ENCODE measurements at places on chromosomes 3 and 15.

- peak; percentile 74 for DNase-seq
Observed at GRCh38 chr3:156425651-156426050, 129.3 kb downstream of the SSR3 start.

- no peak for DNase-seq
Observed at GRCh38 chr15:25860885-25861866, 2.0 kb downstream of the ATP10A start.

GRCh38 chr3:51962854-51963530, 4.3 kb downstream of the PCBP4 start:
- DNase-seq: no peak

DNA sequence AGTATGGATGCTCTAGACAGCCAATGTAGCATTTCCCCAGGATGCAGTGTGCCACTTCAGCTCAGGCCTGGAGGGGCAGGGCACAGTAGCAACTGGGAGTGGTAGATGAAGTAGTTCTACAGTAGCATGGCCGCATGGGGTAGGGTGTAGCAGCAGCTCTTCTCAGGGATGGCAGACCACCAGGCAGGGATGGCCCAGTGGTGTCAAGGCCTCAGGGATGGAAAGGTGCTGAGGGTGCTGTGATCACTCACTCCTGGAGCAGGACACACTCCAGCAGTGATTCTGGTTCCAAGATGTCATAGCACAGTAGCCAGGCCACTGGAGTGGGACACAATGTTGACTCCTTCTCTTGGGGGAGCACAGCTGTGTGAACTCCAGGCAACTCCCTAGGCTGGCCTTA, 210.9 kb upstream of the LYSMD4 start:
- DNase-seq: no peak

- DNase-seq: peak; percentile 63
Observed at GRCh38 chr3:186976837-186977750, 46.8 kb downstream of the ST6GAL1 start.

- no peak for DNase-seq
Observed at GRCh38 chr15:73771385-73772045, 18.4 kb upstream of the INSYN1 start.

DNA sequence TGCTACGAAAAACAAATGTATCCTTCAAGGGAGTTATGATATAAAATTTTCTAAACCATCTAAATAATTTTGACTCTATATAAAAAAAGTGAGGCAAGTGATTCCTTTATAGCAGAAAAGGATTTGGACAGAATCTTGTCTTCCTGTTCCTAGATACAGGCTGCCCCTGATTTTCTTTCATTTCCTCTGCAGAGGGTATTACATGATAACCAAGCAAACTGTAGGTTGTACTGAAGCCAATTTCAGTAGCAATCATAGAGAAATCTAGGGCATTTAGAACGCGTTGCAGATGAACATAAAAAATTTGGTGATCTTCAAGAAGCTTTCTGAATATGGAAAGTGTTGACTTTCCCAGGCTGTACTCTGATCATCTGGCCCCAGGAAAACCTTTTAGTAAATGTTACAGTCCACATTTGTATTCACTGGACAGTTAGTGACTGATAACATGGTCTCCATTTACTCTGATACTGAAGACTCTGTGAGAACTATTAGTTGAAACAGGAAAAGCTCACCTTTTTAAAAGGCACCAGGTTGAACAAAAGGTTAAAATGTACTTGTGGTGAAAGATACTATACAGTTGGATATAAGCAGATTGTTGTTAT, 9.1 kb upstream of the UTS2B start:
- no peak for DNase-seq

GRCh38 chr15:78206326-78207109, 27.8 kb downstream of the ACSBG1 start:
- no peak for DNase-seq

- DNase-seq: no peak
Observed at GRCh38 chr3:168615493-168616020, 519.8 kb upstream of the GOLIM4 start.

DNA sequence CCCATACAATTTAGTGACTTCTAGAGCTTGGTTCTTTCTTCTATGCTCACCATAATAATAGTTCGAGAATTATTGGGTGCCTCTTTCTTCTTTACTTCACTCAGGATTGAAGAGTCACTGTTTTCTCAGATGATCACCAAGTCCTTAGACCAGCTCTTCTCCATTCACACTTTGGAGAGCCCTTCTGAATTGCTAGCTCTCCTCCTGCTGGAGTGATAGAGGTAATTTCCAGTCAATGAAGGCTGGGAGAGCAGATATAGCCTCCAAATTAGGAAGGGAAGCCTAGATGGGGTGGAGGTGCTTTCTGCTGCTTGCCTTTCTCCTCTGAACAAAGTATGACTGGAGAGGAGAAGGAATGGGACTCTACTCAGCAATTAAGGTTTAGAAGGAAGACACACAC, 10.7 kb upstream of the BBX start:
- no peak for DNase-seq

DNA sequence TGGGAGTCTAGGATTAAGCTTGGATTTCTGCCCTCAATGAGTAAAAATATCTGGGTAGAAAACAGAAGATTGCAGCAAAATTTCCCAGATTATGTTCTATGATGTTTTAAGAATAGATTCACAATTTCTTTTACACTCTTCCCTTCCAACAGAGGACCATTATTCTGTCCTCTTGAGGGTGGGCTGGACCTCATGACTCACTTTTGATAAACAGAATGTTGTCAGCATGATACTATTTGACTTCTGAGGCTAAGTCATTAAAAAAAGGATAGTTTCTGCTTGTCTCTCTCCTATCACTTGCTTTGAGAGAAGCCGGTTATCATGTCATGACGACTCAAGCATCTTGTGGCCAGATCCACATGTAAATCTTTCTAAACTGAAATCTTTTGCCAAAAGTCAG, 396.2 kb upstream of the CDIN1 start:
- DNase-seq: no peak

DNA sequence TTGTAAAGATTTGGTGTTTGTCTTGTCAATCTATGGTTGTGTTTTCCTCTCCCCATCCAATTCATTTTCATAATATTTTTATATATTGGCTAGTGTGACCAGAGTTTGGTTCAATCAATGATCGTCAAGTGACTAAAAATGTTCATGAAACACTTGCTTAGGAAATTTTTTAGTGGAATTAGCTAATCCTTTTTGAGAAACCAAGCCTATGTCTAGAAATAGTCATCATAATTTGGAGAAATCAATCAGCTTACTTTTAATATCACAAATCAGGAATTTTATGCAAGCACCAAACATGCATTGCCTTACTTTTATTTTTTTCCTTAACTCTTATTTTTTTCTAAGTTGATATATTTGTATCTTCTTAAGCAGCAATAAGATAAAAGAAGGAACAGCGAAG, 403.1 kb upstream of the TBL1XR1 start:
- DNase-seq: no peak

DNA sequence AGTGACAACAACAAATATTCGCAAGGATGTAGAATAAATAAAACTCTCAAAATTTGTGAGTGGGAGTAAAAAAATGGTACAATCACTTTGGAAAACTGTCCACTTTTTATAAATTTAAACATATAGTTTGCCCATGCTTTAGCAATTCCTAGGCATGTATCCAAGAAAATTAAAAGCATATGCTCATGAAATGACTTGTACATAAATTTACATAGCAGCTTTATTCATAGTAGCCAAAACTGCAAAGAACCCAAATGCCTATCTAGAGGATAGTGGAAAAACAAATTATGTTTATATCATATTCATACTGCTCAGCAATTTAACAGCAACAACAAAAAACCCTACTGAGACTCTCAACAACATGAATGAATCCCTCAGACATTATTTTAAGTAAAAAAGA, 363.6 kb upstream of the CCDC54 start:
- DNase-seq: no peak

- no peak for DNase-seq
Observed at GRCh38 chr3:64082411-64082810, 59.1 kb upstream of the PSMD6 start.

DNA sequence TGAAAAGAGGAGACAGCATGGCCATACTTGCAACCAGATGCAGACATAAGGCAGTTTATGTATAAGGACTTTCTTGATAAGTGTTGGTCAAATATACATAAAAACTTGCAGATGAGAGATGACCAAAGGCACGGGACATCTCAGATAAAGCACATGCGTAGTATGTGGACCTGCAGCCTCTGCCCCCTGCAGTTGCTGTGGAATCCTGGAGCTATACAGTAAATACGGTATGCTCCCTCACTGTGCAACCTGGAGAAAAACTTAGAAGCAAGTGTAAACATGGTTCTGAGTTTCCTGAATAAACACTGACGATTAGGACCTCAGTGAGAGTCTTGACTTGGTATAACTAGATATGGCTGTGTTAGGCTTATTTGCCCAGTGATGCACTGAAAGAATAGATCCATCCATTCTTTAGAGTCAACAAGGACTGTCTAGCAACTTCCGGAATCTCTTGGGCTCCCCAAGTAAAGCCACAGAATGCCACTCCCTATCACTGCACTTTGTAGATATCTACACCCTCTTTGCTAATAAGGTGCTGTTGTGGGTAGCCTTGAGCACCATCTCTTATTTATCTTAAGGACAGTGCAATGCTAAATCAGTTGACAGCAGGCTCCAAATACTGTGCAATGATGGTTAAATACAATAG, 40.2 kb downstream of the GJD2 start:
- DNase-seq: no peak

DNA sequence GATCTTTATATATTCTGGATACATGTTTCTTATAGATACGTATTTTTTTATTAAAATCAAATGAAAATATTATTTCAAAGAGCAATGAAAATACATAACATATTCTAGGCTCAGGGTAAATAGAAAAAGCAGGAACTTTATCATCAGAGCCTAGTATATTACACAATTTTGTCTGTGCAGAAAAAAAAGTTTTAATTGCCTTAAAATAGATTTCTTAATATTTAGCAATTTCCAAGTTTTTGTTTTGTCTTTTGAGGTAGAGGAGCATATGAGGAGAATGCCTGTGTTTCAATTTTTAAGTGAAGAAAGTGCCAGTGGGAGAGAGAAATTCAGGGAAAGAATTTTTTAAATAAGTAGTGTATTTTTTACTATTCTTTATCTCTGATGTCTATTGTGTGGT, 10.5 kb downstream of the CAPN7 start:
- DNase-seq: no peak

DNA sequence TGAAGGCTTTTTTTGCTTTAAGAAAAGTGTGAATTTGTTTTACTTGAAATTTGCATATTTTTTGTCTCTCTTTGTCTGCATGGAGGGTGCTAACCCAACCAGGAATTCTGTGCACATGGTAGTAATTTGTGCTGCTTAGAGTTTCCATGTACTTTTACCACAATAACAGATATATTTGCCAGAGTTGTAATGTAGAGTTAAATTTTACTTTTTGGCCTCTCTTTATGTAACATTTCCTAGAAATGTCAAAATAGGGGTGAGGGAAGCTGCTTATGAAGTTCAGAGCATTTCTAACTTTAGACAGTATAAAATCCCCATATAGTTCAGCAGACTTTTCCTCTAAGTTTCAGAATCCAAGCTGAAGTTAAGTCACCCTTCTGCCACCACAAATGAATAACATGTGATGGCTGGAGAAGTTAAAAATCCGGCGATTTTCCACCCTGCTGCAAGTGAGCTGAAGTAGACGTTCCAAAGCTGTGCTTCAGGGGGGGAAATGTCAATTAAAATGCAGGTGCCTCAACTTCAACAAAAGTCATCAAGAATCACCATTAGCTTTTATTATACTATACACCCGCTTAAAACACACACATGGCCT, 385.7 kb upstream of the NR2F2 start:
- DNase-seq: no peak

DNA sequence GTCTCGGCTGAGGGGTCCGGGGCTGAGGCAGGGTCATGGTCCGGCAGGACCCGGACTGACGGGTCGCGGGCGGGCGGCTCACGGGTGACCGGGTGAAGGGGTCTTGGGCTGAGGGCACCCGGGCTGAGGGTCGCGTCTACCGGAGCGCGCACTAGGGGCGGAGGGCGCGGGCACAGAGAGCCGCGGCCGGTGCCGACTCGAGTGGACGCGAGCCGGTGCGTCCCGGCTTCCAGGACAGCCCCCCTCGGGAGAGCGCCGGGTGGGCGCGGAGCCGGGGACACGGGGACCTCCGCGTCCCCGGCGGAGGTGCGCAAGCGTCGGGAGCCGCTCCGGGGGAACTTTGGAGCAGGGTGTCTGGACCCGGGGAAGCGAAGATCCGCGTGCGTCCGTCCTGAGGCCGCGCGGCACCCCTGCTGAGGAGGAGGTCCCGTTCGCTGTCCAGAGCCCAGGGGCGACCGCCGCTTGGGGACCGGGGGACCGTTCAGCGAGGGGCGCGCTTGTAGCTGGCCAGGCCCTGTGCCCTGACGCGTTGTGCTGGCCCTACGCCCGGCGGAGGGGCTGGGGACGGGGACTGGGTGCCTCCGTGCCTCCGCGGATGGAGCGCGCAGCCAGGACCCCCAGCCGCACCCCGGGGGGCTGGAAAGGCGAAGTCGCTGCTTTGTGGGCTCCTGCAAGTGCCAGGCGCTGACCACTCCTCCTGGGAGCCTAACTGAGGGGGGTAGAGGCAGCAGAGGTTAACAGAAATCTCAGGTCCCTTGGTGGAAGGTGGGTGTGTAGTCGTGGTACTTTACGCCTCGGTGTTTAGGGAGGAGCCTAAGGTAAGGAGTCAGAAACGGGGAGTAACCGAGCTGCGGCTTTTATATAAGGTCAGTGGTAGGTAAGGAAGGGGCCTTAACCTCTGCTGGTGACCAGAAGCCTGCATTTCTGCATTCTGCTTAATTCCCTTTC, at the start of gene PPARG:
Gene PPARG (plus strand): TSS at position 889 of the 948 bp plus-strand sequence. CDS start 90,642 bp downstream, outside the sequence.
- DNase-seq: no peak

DNA sequence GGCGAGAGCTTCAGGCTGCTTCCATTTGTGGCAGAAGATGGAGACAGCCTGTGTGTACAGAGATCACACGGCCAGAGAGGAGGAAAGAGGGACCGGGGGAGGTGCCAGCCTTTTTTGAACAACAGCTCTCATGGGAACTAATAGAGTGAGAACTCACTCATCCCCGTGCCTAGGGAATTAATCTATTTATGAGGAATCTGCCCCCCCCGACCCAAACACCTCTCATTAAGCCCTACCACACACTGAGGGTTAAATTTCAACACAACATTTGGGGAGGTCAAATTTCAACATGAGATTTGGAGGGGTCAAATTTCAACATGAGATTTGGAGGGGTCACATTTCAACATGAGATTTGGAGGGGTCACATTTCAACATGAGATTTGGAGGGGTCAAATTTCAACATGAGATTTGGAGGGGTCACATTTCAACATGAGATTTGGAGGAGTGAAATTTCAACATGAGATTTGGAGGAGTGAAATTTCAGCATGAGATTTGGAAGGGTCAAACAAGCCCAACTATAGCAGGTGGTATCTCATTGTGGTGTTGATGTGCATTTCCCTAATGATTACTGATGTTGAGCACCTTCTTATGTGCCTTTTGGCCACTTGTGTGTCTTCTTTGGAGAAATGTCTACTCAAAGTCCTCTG, 20.6 kb upstream of the RFTN1 start:
- DNase-seq: no peak
